ENCODE measurements at places on chromosomes 3 and 15.

DNA sequence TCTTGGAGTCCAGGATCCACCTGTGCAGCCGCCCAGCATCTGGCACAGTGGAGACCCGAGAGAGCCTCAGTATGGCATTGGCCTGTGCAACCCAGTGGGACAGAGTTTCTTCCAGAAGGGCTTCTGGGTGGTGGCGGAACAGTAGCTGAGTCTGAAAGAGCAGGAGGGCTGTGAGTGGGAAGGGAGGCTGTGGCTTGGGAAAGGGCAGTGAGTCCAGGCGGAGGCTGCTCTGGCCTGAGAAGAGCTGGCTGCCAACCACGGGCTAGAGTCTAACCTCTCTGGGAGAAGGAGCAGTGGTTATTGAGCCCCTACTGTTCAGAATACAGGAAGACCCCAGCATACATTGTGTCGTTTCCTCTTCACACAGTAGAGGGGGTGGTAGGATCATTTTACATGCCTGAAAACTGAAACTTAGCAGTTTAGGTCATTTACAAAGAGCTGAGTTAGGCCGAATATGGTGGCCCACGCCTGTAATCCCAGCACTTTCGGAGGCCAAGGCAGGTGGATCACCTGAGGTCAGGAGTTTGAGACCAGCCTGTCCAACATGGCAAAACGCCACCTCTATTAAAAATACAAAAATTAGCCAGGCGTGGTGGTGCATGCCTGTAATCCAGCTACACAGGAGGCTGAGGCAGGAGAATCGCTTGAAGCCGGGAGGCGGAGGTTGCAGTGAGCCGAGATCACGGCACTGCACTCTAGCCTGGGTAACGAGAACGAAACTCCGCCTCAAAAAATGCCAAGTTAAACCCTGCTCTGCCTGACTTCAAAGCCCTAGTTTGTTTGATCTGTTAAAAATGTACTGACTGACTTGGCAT, 3.2 kb downstream of the AEN start:
- DNase-seq = no peak

GRCh38 chr3:169871129-169871886, 1.6 kb upstream of the LRRC31 start:
- peak; percentile 12 for DNase-seq

- no peak for DNase-seq
Observed at GRCh38 chr15:66719471-66719870, 17.4 kb downstream of the SMAD6 start.

GRCh38 chr3:37952564-37952963, 38.0 kb upstream of the VILL start:
- DNase-seq = no peak

DNA sequence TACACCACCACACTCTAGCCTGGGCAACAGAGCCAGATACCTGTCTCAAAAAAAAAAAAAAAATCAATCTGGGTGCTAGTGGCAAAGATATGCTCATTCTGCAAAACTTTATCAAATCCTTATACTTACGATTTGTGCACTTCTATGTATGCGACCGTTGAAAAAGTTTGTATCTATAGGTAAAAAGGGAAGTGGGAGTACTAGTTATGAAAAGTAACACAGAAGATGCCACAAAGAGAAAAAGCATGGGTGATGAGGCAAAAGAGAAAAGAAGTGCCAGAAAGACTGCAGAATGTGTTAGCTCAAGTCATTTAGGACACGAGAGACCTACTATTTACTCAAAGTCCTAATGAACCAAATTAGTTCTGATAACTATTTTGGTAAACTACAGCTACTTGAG, 407.8 kb downstream of the SHQ1 start:
- no peak for DNase-seq

- DNase-seq = peak; percentile 79
Observed at GRCh38 chr15:82081914-82082762, 36.3 kb upstream of the MEX3B start.

- peak; percentile 97 for DNase-seq
Observed at GRCh38 chr3:192892981-192893700, 24.5 kb downstream of the MB21D2 start.

DNA sequence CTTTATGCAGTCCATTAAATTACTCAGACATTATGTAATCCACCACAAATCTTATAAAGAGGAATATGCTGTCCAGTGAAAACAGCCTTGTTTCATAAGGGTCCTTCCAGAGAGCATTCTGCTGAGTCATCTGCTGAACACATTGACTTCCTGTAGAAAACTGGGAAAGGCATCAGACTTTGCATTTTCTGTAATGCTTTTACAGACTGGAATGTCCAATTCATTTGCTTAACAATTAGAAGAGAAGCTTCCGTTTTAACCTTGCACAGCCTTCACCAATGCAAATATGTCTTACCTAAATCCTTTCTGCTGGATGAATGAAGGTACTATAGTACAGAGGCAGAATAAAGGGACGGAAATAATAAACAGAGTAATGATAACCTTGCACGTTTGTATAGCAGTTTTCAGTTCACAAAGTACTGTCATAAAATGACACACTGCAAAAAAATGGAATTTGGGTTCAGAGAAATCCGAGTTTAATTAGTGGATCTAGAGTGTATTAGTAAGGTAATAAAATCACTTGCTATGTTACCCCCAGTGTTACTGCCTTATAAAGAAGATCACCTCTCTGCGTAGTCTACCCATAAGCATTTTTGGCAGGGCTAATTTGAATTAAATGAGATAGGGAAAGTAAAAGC, 301.5 kb downstream of the PYDC2 start:
- peak; percentile 16 for DNase-seq

DNA sequence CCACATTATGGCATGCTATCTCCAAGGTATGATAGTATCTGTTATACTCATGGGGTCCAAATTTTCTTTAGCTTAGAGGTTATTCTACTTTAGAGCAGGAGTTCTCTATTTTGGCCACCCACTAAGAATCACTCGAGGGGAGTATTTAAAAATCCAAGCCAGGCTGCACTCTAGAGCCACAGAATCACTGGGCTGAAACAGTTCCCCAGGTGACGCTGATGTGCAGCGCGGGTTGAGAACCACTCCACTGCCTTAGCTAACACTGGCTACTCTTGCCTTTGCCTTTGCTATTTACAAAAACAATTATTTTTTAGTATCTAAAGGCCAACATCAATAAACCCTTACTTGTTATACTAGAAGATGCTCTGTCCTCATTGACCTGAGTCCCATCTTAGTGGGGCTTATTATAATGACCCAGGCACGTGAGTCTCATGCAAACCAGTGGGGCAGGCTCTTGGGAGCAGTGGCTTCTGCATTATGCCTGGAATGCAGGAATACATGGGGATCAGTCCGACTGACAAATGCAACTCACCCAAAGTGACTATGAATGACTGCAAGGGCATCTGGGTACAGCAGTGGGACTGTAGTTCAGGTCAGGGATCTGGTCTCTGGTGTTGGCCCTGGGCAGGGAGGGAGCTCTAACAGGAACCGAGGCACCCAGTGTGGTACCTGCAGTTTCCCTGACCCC, 21.7 kb upstream of the CGNL1 start:
- no peak for DNase-seq

- DNase-seq = no peak
Observed at GRCh38 chr3:5951026-5951425, 763.5 kb downstream of the EDEM1 start.

DNA sequence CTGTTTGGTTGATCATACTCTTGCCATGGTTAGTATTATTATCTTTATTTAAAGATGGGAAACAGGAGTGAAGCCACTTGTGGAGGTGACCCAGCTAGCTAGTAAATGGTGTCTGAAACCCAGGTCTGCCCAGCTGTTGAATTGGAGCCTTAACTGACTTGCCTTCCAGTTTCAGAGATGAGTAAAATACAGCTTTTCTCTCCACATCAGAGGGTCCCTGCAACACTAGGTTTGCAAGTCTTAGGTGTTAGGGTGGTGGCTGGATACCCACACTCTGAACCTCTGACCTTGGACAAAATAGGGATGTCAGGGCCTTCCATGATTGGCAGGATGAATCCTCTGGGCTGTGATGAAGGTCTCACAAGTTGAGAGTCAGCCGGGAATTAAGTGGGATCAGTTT, 4.1 kb downstream of the FLNB start:
- no peak for DNase-seq

GRCh38 chr15:49875392-49875791, 243.6 kb downstream of the ATP8B4 start:
- no peak for DNase-seq

DNA sequence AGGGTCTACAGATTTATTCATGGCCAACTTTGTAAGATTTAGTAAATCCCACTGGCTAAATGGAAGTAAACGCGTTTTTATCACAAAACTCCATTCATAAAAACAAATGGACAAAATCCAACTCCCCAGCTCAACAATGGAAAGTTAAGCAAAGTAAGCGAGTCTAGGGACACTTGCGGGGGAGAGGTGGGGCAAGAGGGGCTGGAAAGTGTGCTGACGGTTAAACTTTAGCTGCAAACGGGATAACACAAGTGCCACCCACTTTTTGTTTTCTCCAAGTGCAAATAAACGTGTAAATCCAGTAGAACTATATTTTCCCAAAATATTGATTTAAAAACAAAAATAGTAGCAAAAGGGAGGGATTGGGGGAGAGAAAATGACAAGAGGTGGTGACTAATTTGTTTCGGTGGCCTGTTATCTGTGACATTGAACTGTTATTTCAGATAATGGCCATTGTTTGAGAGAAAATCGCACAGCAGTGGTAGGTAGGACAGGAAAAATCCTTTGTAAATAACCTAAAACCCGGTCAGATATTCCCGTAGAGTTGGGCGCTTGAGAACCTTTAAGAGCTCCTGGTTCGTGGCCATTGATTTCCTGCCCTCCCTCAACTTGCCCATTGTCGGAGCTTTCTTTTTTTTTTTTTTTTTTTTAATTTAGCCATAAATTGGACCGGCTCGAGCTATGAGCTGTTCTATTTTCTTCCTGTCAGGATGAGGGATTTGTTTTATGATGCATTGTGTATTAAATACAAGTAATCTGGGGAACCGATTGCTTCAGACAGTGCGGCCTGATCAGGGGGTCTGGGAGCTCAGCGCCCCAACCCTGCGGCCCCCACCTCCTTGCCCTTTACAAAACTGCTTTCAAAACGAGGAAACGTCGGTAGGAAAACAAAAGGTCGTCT, 514.8 kb downstream of the MECOM start:
- no peak for DNase-seq

DNA sequence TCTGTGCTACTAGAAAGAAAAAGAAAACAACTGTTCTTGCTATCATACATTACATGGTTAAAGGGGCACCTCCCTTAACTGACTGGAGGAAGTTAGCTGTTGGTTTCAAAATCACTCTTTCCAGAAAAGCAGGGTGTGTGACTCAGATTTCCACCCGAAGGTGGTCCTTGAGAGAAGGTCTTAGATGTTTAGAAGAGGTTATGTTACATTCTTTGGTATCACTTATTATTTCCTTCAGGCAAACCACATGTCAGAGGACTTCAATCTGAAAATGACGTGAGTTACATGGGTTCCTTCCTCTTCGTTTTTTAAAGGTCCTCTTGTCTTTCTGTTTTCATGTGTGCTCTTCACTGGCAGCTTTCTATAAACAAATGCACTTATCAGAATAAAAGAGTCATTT, 307.9 kb upstream of the CBLB start:
- DNase-seq = peak; percentile 78

DNA sequence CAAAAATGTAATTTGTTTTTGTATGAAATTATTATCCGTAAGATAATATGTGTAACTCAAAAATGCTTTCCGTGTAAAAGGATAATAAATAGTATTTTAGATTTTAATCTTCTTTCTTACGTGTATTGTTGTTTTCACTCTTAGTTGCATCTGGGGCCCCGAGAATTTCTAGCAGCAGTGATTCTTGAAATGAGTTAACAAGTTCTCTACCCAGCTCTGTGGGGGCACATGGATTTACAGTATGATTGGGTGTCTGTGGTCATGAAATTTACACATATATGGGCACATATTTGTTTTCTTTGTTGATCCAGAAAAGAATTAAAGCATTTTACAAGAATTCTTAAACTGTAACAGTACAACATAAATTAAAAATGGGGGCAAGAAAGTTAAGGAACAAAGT, 145.9 kb upstream of the LRRFIP2 start:
- no peak for DNase-seq

GRCh38 chr15:44775953-44776352, 39.6 kb downstream of the TRIM69 start:
- DNase-seq = peak; percentile 4

GRCh38 chr3:150117076-150117475, 146.4 kb upstream of the PFN2 start:
- no peak for DNase-seq

GRCh38 chr15:91311986-91312385, 211.9 kb downstream of the SV2B start:
- DNase-seq = peak; percentile 68

DNA sequence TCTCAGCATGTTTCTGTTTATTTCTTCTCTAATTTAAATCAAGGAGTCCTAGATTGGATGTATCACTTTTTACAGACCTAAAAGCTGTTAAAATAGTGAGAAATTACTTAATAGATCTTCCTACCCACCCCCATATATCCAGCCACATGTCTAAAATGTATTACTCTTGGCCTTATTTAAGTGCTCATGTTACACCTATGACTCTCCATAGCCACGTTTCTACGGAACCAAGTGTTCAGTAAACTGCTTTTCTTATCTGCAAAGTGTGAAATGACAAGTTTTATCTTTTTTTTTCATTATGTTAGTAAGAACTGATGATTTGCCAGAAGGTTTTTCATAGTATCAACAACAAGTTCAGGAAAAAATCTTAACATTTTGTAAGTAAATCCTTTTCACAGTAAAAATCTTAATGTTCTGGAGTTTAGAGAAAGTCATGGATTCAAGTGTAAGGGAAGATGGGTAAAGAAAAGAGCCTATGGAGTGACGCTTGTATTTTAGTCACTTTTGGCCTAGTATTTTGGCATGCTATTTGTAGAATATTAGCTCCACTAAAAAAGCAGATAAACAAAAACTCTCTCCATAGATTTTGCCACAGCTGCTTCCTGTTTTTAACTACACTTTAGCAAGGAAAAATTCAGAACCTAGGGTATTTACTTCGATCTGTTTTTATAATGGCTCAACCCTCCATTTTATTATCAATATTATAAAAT, 41.2 kb upstream of the IGSF10 start:
- DNase-seq = no peak

DNA sequence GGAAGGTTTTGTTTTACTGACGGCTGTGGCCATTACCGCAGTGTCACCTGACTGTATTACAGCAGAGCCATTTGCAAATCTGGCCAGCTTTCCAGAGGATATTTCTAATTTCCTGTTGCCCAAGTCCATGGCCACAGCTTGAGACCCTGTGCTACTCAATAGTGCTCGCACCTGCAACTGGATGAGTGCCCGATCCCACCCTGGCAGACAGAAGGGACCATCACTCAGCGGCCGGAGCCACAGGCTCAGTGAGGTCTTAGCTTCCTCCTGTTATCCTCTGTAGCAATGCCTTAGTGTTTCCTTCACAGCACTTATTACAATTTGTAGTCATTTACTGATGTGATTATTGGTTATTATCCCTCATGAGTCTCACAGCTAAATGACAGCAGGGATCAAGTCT, 184.8 kb downstream of the LRRN1 start:
- no peak for DNase-seq

- no peak for DNase-seq
Observed at GRCh38 chr15:101100593-101101442, 151.0 kb downstream of the CHSY1 start.

DNA sequence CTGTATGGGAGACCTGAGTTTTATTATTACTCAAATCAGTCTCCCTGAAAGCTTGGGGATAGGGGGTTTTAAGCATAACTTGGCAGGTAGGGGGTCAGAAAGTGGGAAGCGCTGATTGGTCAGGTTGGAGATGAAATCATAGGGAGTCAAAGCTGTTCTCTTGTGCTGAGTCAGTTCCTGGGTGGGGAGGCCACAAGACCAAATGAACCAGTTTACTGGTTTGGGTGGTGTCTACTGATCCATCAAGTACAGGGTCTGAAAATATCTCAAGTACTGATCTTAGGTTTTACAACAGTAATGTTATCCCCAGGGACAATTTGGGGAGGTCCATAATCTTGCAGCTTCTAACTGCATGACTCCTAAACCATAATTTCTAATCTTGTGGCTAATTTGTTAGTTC, 17.8 kb upstream of the IQCF6 start:
- no peak for DNase-seq
